ENCODE measurements at places on chromosomes 2 and 18.
A peak's percentile ranks its signal among the peaks of the same experiment; 100 is the strongest.

DNA sequence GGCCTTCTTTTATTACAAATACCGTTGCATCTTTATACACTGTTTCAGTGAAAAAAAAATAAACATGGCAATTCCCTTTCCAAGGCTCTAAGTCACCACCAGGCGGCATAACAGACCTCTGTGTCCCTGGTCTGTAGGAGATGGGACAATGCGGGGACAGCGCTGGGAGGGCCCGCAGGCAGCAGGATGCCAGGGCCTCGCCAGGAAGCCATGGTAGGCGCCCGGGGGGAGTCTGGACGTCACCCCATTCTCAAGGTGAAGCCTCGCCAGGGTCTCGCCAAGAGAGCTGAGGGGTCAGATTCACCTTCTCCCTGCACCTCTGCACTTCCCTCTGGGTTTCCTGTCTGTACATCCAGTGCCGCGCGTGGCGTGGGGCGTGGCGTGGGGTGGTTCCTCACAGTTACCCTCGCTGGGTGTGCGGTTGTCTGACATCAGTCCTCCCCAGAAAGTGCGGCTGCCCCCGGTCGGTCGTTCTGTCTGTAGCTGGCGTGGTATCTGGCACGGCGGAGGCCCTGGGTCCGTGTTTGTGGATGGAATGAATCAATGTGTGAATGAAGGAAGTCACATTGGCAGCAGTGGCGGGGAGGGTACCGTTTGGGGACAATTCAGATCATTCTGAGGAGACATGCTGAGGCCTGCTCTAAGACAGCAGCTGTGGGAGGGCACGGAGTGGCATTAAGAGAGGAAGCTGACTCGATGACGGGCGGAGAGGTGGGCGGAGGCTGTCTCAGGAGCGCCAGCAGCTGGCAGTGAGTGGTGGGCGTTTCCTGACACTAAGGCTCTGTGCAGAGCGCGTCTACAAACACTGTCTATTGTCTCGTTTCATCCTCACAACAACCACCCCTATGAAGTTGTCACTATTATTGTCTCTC lies 46.0 kb downstream of the LRRFIP1 start:
- DNase-seq, result no peak

DNA sequence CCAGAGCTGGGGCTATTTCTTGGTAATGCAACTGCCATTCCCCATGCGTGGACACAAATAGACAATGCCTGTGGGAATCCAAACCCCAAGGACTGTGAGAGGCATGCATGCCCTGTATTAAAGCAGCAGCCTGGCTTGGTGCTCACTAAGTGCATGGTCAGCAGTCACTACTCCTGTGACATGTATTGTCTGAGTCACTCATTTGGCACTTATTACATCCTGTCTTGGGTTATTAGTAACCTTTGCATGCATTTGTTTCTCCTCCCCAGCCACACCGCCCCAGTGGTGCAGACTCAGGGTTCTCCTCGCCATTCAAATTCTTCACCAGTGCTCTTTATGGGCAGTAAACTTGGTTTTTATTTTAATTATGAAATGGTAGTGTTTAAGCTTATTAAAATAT lies 30.2 kb downstream of the PRKCE start:
- DNase-seq, result peak; percentile 81

- DNase-seq, result peak; percentile 11
Measured at GRCh38 chr2:216344950-216345300, 27.4 kb downstream of the MARCHF4 start.

DNA sequence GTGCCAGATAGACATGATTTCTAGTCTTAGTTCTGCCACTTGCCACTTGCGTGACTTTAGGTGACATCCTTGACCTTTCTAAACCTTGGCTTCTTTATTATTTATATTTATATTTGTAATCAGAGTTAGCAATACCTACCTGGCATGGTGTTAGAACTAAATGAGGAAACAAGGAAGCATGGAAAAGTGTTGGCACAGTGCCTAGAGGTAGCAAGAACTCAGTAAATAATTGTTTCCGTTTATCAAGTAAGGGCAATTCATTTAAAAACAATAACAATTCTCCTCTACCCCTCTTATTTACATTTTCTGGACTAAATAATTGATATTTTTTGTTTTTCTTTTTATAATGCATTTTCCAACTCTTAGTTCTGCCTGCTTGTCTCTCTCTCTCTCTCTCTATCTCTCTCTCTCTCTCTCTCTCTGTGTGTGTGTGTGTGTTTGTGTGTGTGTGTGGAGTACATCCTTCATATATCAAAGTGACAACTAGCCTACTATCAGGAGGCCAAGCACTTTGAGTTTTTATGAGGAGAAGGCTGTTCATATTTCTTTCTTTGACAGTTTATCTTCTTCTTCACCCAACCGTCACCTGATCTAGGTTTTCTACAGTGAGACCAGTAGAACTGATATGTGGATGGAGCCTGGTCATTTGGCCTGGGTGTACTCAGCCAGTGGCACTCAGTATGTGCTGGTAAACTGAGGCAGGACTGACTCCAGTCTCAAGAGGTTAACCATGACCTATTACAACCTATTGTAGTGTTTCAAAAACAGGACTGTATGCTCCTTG lies 134.5 kb downstream of the LRRTM1 start:
- DNase-seq, result no peak

- DNase-seq, result no peak
Measured at GRCh38 chr2:65055422-65056214, 598 bp upstream of the CEP68 start.

- no peak for DNase-seq
Measured at GRCh38 chr2:212495046-212495445, 43.6 kb downstream of the ERBB4 start.

DNA sequence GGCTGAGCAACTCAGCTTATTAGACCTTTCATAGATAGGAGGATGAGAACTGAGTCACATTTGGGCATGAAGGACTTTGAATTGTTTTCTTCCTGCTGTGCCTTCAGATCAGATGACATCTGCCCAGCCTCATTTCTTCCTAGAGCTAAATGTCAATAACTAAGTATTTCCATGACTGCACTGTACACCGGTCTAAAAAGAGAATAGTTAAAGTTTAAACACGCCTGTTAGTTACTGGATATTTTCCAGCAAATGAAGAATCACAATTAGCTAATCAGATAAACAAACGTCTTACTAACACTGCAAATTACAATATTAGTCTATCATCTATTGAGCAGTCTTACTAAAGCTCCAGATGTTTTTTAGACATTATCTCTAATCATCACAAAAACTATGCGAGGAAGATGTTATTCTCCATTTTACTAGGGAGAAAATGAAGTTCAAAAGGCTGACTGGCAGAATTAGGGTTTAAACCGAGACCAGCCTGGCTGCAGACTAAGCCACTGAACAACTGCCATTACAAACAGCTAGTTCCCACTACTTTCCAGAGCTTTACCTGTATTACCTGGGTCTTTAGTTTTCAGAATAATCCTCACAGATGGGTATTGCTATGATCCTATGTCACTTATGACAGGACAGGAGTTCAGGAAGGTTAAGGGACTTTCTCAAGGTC lies 69.4 kb upstream of the ZNF397 start:
- no peak for DNase-seq

- DNase-seq, result peak; percentile 41
Measured at GRCh38 chr2:44952143-44952805, 10.8 kb downstream of the SIX3 start.
